Activated CD8-positive, alpha-beta T cell treated with anti-CD3 and anti-CD28 coated beads, Interleukin-2, amount 10 ng/mL, durations not matched to agents 7 days and 5 days (primary cell): ENCODE measurements at places on chromosomes 4 and X. TPM values are rescaled to one million over a fixed set of nuclear protein-coding genes. Genes with fewer than 3 reads are reported as not detected.

Gene GLOD5
- not detected for total RNA-seq

Gene LRP2BP
- 0.97 TPM for total RNA-seq

Gene SERTM2
- total RNA-seq = not detected

Gene PABPC1L2A
- not detected for total RNA-seq

Gene ZMYM3
- total RNA-seq = 33.4 TPM

Gene ARR3
- total RNA-seq = not detected

Gene PDGFC
- total RNA-seq = not detected

Gene IQCM
- not detected for total RNA-seq

Gene PDCL2
- total RNA-seq = not detected

Gene GALNTL6
- not detected for total RNA-seq

Gene FRMPD4
- total RNA-seq = not detected
